ENCODE measurements at places on chromosomes 13 and 19.

DNA sequence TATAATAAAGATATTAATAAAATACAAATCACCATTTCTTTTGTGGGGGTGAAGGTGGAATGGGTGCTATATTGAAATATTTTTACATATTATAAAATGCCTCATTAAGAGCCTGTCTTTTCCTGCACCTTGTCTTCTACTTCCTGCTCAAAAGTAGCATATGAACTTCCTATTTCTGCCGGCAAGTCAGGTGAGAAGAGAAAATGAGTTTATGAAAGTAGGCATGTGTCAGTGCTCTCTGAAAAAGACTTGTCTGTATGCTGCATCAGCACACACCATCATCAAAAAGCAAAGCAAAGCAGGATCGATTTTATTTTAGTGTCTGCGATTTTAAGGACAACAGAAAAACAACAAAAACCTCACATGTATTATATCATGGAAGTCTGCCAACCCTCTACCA lies 114.2 kb downstream of the RAP2A start:
- no peak for DNase-seq

DNA sequence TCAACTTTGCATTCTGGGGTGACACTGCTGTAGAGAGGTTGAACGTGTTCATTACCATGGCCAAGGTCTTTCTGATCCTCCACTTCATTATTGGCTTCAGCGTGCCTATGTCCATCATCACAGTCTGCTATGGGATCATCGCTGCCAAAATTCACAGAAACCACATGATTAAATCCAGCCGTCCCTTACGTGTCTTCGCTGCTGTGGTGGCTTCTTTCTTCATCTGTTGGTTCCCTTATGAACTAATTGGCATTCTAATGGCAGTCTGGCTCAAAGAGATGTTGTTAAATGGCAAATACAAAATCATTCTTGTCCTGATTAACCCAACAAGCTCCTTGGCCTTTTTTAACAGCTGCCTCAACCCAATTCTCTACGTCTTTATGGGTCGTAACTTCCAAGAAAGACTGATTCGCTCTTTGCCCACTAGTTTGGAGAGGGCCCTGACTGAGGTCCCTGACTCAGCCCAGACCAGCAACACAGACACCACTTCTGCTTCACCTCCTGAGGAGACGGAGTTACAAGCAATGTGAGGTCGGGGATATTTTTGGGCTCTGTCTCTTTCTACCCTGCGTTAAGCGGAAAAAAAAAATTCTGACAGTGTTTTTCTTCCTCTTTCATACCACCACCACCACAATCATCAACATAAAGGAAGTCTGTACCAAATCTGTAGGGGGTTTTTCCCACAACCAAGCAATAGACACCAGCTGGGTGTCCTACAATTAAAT lies 29.5 kb downstream of the FPR3 start:
- DNase-seq: peak; percentile 6

- DNase-seq: no peak
Measured at GRCh38 chr13:50481936-50482335, 361.6 kb downstream of the DLEU7 start.

- no peak for DNase-seq
Measured at GRCh38 chr19:1094655-1094977, 559 bp downstream of the POLR2E start.

DNA sequence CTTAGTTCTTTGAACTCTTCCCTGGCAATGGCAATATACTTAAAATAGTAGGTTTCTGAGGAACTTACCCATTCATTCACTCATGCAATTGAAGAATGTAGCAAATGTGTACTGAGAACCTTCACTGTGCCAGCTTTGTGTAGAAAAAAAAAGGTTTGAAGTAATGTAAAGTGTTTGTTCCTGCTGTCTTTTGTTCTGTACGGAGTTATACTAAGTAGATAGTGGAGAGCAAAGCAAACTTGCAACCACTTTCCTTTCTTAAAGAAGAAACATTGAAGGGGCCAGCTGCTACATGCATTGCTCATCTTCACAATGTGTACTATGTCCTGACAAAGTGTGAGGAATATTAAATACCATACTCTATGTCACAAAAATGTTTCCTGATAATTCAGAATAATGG lies 68.9 kb upstream of the FREM2 start:
- no peak for DNase-seq

GRCh38 chr13:73300718-73301425 lies 242.1 kb downstream of the KLF5 start:
- DNase-seq: no peak

DNA sequence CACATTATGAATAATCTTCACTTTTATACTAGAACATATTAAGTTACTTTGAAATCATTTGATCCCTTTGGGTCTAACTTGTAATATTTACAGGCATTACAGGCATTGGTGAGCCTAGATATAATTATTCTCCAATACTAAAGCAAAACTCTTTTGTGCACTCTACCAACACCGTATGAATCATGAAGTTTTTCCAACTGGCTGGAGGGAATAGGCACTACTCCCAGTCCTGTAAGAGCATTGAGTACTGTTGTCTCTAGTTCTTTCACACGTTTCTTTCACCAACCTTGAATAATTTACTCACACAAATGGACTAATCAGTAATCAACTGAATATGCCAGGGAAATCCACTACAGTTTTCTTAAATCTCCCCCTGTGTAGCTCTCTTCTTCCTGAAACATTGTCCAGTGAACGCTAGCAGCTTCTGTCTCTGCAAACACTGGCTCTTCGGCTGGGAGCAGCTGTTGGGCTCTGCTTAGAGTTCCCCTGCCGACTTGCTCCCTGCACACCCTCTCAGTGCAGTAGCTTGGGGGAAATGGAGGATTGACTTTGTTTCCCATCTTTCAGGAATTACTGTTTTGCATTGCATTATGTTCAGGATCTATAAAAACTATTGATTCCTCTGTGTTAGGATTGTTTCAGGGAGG lies 476.7 kb downstream of the RFC3 start:
- no peak for DNase-seq

DNA sequence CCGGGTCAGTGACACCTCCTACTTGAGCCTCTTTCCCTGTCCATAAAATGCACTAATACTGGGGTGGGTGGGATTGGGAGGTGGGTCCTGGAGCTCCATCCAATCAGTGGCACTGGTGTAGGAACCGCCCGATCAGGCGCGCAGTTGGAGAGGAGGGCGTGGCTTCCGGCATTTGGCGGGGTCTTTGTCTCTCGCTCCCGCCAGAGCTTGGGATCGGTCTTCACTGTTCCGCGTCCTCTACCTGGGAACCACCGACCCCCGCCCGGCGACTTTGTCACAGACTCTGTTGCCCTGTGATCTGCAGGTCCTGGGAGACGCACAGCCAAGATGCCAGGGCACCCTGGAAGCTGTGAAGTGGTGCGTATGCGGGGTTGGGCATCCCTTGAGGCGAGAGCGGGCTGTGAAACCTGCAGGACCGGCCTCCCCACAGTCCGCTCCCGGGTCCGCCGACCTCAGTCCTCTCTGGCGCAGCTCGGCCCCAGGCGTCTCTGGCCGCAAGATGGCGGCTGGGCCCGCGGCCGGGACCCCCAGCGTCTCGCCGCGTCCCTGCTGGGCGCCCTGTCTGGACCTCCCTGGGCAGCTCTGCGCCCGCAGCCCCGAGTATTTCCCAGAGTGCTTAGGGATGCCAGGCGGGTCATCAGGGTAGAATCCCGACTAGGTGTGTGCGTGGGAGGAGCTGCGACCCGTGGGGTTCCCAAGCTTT lies 41.6 kb upstream of the ZNF730 start:
- no peak for DNase-seq

DNA sequence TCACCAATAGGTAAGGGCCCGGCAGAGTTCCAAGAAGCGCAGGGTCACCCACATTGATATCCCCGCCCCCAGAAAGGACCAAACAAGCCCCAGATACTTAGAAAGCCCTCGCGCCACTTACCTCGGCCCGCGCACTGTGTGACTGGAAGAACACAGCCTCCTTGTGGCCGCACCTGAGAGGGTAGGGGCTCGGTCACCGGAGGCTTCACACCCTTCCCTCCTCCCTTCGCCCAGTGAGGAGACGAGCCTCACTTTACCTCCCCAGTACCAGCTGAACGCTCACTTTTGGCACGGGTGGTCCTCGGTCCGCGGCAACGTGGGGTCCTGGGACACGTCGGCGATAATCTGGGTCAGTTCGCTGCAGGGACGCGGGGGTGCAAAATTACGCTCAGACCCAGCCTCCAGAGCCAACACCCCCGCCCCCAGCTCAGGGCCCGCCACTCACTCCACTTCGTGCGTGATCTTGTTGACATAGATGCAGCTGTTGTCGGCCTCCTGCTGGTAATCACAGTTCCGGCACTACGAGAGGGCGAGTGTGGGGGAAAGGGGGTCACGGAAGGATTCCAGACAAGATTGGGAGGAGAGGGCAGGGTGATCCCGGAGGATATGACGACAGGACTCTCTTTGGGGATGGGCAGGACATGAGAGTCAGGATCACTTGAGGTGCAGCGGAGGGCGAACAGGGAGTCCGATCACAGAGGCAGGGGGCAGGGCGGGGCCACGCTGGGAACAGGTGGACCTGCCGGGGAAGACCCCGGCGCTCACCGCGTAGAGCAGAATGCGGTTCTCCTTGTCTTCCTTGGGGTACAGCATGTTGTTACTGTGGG lies 568 bp downstream of the POLR2I start:
- DNase-seq: no peak

GRCh38 chr19:45402298-45403061 lies 2.4 kb downstream of the PPP1R13L start:
- peak; percentile 22 for DNase-seq

- DNase-seq: no peak
Measured at GRCh38 chr13:45696610-45697226, 5.4 kb upstream of the CBY2 start.

DNA sequence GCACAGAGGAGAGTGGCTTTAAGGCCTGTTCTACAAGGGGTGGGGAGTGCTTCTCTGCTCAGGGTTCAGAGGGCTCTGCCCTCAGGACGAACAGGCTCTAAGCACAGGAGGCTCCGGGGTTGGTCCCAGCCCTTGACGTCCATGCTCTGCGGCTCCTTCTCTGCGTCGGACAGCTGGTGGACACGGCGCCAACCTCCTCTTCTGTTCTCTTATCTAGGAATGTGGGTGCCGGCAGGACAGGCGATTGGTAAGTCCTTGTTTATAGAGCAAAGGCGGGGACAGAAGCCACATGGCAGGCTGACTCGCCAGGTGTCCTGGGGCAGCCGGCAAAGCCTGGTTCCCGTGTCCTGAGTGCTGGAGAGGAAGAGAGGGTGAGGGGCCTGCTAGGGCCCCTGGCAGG lies 8.4 kb upstream of the RPS15 start:
- DNase-seq: no peak

DNA sequence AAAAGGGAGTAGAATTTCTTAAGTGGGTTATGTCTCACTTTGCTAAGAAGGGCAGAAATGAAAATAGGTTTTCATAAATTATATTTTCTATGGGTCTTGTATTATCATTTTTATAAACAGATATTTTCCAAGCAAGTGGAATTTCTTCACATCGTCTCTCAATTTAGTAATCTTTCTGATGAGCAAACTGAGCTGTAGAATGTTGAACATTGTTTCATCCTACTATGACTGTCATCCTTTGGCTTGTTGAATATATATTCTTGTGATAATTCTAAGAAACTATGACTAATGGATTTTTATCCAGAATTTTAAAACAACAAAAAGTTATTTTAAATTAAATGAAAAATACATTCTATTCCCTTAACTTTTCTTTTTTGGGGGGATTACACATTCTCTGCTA lies 313.8 kb downstream of the ENOX1 start:
- no peak for DNase-seq

DNA sequence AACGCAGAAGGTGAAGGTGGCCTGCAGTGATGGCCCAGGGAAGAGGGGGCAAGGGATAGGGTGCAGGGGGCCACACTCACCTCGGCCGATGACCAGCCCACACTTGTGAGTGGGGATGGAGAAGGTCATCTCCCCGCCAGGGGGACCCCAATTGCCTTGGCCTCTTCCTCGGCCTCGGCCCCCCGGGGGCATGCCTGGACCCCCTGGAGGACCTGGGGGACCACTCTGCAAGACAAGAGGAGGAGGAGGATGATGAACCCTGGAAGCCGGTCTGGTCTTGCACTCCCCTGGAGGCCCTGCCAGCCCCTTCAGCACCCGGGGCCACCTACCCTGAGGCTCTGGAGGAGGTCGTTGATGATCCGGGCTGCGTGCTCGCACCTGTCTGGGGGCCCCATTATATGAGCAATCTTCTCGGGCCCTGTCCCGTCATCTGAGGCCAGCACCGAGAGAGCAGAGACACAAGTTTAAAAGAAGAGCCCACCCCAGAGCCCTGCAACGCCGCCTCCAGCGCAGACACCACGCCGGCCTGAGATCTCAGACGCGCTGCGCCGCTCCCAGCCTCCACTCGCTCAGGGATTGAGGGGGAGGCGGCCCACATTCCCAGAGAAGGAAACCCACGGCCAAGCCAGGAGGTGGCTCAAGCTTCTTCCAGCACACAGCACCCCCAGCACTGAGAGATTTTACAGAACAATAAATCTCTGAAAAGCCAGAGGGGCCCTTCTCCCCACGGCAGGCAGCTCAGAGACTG lies 7.8 kb downstream of the KHSRP start:
- DNase-seq: no peak

DNA sequence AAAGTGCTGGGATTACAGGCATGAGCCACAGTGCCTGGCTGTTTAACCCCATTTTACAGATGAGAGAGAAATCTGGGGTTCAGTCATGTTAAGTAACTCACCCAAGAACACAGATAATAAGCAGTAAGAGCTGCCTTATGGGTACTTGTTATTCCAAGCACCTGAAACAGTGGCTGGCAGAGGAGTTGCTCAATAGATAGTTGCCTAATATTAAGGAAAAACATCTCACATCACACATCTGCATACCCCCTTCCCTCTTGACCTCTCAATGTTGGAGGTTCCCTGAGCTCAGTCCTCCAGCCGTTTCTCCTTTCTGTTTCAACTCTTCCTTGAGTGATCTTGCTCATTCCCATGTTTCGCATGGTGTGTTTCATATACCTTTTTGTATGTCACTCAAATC lies 401.9 kb downstream of the KLF12 start:
- DNase-seq: no peak

DNA sequence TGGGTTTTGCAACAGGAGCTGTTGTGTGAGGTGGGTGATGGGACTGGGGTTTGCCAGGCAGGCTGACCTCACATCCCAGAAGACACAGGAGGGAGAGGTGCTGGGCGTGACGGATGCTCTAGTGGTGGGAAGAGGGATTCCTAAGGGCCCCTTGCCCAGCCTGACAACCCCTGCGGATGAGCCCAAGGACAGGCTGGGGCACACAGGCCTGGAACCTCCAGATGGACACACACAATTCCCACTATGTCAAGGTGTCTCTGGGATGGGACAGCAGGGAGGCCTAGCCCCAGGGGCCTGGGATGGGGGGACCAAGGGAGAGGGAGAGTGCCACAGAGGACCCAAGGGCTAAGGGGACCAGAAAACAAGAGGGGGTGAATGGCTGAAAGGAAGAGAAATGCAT lies 191.5 kb downstream of the ZNF536 start:
- no peak for DNase-seq

DNA sequence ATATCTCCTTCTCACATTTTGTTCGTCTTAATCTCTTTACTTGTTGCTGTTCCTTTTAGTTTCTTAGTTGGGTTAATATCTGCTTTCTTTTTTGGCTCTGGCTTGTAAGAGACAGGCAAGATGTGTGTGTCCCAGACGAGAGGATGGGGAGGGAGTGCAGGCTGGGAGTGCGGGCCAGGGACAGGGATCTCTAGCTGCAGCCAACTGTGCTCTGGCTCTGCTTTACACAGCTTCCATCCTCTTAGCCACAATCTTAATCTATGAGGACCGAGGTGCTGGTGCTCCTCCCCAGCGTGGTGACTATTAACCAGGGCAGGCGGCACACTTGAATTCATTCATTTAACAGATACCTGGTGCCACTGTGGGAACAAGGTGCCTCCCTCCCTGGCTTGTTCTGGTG lies 70.9 kb upstream of the WASF3 start:
- no peak for DNase-seq
